ENCODE measurements at places on chromosomes 1 and 21.

GRCh38 chr1:23824711-23825075 lies 536 bp downstream of the HMGCL start:
- no peak for DNase-seq

DNA sequence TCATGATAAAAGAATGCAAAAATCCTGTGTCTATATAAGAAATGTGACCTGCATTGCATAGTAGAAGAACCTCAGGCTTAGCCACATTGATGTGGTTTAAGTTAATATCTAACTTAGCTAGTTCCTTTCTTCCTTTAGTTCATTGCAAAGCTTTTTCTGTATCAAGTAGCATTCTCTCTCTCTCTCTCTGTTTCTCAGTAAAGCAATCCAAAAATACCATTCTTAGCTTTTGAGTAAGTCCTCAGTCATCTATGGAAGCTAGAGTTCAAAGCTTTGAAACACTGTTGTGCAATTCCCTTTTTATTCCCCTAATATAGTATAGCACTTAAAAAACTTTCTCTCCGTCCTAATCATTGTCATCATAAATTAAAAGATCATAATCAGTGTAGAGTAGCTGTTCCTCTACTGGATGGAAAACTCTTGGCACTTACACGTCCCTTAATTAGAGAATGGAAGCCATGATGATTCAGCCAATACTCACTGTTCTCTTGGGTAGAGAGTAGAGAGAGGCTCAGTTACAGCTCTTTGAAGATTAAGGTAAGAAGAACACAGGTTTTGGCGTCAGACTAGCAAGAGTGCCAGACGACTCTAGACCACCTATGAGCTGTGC lies 350.3 kb upstream of the LYPLAL1 start:
- DNase-seq: no peak

DNA sequence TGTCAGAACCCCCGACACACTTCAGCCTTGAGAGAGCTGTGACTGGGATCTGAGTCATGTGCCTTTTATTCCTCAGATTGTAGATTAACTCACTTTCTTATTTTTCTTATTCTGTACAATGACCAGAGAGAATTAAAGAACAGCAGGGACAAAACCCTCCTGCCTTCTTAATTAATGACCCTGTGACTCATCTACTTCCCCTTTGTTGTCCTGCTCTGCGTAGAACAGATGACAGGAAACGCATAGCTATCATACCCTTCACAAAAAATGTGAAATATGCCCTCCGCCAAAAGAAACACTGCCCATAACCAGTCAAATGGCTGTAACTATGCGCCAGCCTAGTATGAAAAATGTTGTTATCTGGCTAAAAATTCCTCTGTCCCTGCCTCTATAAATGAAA lies 9.1 kb upstream of the PADI2 start:
- no peak for DNase-seq

DNA sequence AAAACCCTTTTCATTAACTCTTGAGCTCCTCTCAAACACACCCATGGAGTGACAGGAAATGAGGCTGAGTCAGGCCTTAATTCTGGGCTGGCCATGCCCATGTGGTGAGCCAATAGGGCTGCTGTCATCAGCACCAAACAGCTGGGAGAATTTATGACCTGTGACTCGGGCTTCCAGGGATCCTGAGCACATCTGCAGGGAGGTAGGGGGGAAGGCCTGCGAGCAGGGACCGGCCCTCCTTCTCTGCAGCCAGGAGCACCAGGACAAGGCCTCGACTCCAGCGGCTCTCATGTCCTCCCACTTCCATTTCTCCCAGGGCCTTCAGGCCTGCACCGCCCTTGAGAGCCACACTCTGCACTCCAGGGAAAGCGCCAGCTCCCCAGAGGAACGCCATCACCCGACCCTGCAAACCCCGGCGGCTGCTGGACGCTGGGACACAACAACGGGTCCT lies 14.6 kb downstream of the RIPK4 start:
- DNase-seq: no peak

DNA sequence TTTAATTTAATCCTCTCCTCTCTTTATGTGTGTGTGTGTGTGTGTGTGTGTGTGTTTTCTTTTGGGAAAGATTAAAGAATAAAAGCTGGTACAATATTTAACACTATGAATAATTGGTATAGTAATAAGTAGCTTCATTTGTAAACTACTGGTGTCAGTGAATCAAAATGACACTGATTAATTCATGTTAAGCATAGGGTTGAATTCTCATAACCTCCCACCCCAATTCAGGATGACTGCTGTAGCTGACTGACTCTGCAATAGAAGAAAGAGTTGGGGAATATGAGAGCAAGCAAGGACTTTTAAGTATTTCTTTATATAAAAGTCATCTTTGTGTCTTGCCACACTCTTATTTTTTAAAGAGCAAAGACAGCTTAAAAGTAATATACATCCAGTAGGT lies 13.1 kb downstream of the SLC30A7 start:
- DNase-seq: no peak

DNA sequence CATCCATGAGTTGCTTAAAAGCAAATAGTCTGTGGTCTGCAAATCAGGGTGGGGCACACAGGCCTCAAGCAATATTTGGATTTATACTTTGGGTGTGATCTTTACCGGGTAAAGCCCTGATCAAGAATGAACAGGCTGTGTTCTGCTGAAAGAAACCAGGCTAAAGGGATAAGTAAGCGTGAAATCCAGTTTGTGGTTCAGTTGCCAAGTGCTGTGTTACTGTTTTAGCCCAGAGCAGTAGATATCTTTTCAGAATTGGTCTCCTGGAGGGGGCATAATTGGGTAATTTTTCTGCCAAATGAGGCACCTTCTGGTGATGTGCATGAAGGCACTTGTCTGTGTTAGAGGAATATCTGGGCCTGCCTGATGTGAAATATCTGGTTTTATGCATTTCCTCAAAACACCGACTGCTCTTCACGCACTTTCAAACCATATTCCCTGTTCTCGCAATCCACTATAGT lies 21.4 kb downstream of the AIM2 start:
- no peak for DNase-seq

- DNase-seq: no peak
These were observed 5.0 kb upstream of the CDC14A start for GRCh38 chr1:100347009-100347966.

DNA sequence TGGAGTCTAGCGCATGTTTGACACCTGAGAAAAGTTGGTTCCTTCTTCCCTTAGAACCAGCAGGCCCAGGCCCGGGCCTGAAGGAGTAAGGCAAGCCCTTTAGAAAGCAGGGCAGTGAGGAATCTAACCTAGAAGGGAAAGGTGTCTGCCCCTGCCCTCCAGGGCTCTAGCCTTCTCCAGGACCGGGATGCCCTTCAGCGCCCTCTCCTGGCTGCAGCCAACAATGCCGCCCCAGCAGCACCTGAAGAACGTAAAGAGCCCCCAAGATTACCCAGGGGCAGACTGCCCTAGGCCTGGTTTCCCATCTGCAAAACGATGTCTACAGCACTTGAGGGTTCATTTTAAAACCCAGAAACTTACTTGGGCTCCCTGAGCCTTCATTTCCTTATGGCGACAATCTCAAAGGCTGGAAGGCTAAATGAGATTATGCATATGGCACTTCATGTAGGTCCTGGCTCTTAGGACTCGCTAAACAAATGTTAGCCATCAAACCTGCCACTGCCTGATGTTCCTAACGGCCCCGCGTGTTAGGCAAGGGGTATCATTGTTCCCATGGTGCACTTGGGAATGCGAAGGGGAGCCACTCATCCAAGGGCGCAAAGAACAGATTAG lies 106.7 kb upstream of the KLHDC7A start:
- peak; percentile 3 for DNase-seq

GRCh38 chr1:58591806-58592205 lies 14.8 kb upstream of the TACSTD2 start:
- no peak for DNase-seq

GRCh38 chr1:244968471-244968871 lies 104.1 kb upstream of the HNRNPU start:
- DNase-seq: no peak

- no peak for DNase-seq
These were observed 20.2 kb downstream of the LDLRAP1 start for GRCh38 chr1:25563330-25564215.

- DNase-seq: no peak
These were observed 30.2 kb upstream of the CLDN14 start for GRCh38 chr21:36509973-36510664.

DNA sequence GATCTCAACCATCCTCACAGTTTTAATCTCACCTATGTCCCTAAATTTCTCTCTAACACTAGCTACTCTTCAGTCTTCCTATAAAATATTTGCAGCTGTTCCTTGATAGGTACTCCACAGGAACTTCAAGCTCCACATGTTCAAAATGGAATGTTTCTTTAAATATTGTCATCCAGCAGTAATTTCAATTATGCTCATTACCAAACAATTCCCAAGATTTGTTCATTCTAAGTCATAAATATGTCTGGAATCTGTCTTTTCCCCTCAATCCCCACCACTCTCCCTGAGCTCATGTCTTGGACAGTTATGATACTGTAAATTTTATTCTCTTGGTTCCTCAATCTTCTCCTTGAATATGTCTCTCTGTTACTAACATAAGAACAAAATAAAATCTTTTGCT lies 214.4 kb downstream of the NRIP1 start:
- no peak for DNase-seq

- DNase-seq: no peak
These were observed 58.3 kb downstream of the UBE2T start for GRCh38 chr1:202283379-202283844.

GRCh38 chr21:35002879-35003722 lies 46.0 kb downstream of the RUNX1 start:
- no peak for DNase-seq

GRCh38 chr1:209751627-209752231 lies 4.1 kb upstream of the TRAF3IP3 start:
- DNase-seq: peak; percentile 94

DNA sequence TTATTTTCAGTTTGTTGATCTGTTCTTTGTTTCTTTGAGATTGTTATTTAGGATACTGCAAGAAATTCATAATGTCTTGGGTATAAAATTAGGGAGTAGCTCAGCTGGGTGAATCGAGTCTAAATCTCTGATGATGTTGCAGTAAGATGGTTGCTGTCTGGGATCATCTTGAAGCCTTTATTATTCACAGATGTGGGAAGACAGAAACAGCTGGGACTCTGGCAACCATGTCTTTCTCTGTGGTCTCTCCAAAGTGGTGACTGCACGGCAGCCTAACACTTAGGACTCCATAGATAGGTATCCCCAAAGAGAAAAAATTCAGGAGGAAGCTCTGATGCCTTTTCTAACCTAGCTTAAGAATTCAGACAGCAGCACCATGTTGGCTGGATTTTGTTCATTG lies 52.7 kb downstream of the RAP1A start:
- no peak for DNase-seq

DNA sequence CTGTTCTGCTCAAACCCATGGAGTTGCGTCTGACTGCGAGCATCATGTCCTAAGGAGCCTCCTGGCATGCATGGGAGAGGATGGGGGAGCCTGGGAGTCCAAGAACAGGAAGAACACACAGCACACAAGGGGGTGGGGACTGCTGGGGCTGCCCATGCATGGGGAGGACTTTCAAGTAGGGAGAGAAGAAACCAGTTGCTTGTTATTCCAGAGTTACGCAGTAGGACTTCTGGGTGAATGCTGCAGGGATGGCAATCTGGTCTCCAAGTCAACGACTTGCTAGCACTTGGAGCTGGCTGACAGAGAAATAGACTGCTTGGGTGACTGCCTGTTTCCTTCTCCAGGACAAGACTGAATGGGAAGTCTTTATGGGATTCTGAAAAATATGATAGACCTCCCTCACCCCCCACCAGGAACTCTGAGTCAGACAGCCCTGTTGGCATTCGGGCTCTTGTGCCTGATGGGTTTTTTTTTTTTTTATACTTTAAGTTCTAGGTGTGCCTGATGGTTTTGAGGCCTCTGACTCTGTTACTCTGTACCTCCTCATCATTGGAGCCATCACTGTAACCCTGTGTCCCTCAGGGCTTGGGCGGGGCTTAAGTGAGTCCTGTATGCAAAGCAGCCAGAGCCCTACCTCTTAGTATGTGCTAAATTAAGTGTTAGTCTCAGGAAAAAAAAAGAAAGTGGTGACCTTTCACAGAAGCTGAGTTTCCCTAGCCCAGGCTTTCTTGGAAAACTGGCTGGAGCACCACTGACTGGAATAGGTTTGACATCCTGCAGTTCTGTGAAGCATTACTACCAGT lies 30.3 kb downstream of the MAP3K21 start:
- DNase-seq: peak; percentile 35

DNA sequence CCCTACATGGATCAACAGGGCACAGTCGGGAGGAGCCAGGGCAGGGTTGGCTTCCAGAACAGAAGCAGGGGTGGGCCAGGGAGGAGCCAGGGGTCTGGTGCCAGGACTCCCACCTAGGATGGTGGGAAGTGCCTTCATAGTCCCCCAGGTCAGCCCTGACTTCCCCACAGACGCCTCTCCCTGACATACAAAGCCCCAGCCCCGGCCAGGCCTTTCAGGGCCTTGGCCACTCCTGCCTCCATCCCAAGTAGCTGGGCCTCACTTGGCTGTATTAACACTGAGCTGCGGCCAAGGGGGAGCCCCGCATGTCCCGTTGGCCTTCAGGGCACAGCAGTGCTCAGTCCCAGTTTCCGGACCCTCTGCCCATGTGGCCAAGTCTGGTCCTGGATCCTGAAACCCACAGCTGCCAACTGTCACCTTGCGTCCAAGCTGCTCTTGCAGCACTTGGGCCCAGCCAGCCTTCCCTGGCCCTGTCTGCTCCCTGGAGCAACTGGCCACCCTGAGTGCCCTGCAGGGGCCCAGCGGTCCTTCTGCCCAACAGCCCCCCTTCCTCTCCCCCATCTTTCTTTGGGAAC lies 627.8 kb downstream of the MATN1 start:
- DNase-seq: no peak

DNA sequence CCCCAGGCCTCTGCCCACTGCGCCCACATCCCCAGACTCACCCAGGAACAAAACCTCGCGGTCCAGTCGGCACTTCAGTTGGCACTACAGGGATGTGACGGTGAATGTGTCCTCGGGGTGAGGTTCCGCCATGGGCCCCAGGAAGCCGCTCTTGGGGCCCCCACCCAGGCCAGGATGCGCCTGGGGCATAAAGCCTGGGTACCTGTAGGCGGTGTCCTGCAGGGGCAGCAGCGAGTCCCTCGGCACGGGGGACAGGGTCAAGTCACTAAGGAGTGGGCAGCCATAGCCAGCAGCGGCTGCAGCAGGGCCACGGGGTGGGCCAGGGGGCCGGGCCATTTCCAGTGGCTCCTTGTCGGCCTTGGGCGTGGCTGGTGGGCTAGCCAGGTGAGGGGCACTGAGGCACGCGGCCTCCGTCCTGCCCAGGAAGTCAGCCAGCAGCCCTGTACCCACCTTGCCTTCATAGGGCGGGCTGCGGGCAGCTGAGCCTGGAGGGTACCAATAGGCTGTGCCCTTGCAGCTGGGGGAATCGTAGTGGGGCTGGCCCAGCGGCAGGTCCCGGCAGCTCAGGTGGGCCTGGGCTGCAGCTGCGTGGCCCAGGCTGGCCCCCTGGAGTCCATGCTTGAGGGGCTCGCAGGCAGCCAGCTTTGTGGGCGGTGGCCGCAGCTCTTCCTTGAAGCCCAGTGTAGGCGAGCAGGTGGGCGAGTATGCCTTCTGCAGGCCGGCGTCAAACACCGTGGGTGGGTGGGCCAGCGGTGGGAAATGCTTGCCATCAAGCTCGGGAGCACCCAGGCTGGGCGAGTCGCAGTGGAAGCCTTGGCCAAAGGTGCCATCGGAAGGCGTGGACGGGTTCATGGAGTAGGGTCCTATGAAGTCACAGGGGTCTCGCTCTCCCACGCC lies 56.5 kb downstream of the AHDC1 start:
- DNase-seq: no peak

GRCh38 chr1:176691251-176692228 lies 228.6 kb downstream of the PAPPA2 start:
- peak; percentile 41 for DNase-seq
